Sciatic nerve (tissue), 2 donors: ENCODE measurements at places on chromosomes 4 and X. TPM values are rescaled to one million over a fixed set of nuclear protein-coding genes. Genes with fewer than 3 reads are reported as not detected.

The ZAR1 gene
- total RNA-seq: not detected

The P2RY4 gene
- 1.0 TPM for total RNA-seq

The STAP1 gene
- total RNA-seq: 0.36 TPM

The PWWP3B gene
- 0.62 TPM for total RNA-seq

The C4orf17 gene
- total RNA-seq: not detected

The GAGE1 gene
- total RNA-seq: not detected

The ANOS1 gene
- 11.5 TPM for total RNA-seq
